ENCODE measurements at places on chromosomes 5 and 9.
A peak's percentile ranks its signal among the peaks of the same experiment; 100 is the strongest.

- no peak for DNase-seq
Observed at GRCh38 chr5:157915638-157916037, 56.7 kb upstream of the CLINT1 start.

DNA sequence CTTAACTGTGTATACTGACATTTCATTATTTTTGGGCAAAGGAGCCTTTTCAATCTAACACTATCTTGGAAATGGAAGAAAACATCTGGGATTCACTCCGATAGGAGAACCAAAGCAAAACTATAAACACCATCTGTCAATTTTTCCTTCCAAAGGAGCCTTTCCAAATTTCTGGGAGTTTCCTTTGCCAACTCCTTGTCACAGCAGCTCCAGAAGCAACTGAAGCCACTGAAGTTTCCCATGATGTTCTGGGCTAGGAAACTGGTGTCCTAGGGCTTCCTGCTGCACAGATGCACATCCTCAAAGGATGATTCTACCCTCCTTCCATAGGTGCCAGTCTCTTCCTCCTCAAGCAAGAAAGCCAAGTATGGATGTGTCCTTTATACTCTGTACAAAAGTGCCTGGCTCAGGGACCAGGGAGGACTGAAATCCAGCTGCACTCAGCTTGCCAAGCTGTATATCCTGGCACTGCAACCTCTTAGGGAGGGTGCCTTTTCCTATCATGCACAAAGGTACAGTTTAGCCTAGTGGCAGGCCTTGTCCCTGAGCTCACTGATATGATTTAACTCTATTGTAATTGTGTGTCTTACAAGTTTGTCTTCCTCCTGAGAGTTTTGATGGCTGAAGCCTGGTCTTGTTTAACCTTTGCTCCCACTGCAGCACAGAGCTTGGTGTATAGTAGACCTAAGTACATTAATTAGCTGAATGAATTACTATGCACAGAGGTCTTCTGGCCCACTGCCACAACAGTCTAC lies 8.4 kb upstream of the UBAP1 start:
- no peak for DNase-seq

- no peak for DNase-seq
Observed at GRCh38 chr5:1371218-1371971, 26.5 kb upstream of the CLPTM1L start.

DNA sequence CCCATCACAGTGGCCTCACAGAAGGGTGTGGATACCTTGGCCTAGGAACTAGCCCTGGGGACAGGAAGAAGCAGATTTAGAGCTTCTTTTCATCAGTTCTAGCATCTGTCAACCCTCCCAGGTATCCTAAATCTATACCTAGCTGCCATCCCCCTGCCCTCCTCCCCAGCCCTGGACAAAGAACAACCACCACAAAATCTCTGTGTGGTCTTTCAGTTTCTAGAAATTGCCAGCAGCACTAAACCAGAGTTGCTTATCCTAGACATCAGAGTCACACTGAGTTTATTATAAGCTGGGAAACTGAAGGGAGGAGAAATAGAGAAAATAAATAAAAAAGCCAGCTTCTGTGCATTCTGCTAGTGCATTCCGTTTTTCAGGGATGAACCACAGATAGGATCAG lies 14.6 kb downstream of the CCDC180 start:
- DNase-seq: no peak

GRCh38 chr5:56684159-56684558 lies 131.2 kb upstream of the MAP3K1 start:
- DNase-seq: no peak

DNA sequence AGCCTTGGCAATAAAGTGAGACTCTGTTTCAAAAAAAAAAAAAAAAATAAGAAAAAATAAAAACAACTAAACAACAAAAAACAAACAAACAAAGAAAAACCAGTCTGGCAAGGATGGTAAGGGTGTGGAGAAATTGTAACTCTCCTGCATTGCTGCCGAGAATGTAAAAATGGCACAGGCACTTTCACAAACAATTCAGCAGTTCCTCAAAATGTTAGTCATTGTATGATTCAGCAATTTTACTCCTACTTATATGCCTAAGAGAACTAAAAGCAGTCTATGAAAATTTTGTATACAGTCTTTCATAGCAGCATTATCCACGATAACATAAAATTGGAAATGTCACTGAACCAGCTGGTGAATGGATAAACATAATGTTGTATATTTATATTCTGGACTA lies 280.4 kb downstream of the CDH9 start:
- DNase-seq: no peak

DNA sequence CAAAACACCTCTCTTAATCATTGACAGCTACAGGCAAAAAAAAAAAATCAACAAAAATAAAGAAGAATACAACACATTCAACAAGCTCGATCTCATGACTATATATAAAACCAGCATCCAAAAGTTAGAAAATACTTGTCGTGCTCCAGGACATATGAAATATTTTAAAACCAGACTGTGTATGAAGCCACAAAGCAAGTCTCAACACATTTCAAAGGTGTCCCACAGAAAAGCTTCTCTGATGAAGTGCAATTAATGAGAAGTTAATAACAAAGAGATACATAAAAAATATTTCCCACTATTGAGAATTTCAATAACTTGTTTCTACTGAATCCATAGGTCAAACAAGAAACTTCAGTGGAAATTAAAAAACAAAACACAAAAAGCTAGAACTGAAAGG lies 178.7 kb downstream of the PLK2 start:
- DNase-seq: no peak

DNA sequence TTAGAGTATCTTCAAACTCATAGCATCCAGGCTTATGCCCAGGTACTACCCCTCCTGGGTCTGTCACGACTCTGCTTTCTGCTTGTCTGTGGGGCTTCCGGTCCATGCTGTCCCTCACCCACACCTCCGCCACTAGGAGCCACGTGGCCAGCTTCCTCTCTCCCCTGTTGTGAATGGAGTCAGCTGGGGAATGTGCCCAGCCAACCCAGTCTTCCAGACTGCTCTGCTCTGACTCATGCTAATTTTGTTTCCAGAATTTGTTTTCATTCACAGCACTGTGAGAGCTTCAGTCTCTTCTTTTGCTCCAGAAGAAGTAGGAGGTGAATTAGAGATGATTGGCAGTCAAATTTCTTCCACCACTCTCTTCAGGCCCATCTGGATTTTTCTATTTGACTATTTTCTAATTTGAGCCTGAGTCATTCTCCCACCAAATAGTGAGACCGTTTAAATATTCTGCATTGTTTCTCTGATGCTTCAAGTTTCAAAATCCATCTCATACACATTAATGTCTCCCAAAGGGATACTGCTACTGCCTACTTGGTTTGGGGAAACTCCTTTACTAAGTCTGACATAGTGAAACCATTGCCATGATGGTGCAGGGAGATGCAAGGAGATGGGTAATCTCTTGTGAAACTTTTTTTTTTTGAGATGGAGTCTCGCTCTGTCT lies 424.1 kb upstream of the KIF2A start:
- DNase-seq: no peak

GRCh38 chr5:92809855-92810465 lies 771.1 kb downstream of the NR2F1-AS1 start:
- no peak for DNase-seq

DNA sequence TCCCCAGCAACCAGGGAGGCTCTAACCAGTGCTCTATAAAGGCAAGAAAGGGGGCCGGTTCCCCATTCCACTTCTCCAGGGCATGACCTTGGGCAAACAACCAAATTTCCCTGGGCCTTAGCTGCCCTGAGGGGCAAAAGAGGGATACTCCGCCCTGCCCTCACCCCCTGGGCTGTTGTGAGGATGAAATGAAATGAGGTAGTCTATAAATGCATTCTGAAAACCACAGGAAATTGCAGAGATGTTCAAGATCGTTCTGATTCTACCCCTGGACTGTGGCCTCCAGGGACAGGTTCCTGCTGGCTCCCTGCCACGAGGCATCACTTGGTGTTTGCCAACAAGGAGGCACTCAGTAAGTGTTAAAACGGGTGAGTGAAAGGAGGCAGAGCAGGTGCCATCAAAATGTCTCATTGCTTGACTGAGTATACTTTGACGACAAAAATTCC lies 5.7 kb downstream of the RAPGEF1 start:
- DNase-seq: no peak

DNA sequence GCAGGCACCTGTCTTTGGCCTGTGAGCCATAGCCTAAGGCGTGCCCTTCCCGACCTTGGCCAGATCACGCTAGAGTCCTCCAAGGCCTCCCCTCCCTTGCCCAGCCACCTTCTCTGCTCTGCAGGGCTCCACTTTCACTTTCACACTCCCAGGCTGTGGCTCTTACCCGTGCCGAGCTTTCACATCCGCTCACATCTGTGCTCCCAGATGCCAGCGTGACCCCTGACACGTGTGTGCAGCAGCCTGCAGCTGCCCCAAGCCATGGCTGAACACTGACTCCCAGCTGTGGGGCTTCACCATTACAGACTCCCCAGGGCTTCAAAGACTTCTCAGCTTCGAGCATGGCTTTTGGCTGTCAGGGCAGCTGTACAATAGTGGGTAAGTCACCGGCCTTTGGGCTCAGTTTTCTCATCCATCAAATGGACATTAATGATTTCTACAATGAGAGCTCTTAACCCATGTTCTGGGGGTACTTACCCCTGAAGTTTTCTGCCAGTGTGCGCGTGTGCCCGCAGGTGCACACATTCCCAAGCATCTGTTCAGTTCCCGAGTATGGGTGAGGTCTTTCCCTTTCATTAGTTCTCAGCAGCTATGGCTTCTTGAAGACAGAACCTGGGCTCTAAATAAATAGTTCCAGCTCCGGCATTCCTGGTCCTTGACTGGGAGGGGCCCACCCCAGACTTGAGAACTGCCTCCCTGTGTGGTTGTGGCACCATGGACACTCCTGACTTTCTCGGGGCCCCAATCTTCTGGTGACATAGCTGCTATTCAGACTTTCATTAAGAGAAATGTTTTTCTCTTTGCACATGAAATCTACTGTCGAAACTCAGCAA lies 118.6 kb downstream of the RGS3 start:
- DNase-seq: peak; percentile 88

DNA sequence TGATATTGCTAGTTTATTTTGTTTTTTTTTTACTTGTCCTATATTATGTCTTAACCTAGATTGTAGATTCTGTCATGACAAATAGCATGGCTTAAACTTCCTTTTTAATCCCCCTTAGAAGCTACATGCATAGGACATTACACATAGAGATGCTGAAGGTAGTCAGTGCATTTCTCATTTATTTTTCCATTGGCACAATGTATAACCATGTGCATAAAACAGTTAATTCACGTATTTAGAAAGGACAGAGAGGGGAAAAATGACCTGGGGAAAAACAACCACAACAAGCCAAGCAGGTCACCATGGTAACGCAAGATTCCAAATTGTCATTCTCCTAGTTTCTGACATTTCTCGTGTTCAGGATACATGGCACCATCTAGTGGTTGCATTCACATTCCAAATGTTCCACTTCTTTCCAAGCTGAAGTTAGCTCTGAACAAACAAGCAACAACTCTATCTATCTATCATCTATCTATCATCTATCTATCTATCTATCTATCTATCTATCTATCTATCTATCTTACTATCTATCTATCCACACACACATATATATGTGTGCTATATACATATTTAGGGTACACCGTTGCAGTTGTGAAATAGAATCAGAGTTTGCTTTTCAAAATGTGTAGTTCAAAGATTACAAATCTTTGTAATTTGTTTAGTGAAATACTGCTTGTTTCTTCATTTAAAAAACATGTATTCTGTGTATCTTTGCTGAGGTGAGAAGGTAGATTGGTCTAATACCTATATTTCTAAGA lies 487.2 kb upstream of the ST8SIA4 start:
- no peak for DNase-seq

- no peak for DNase-seq
Observed at GRCh38 chr5:73729329-73729728, 103.3 kb downstream of the ARHGEF28 start.

GRCh38 chr5:76368941-76369340 lies 34.1 kb upstream of the IQGAP2 start:
- DNase-seq: no peak

DNA sequence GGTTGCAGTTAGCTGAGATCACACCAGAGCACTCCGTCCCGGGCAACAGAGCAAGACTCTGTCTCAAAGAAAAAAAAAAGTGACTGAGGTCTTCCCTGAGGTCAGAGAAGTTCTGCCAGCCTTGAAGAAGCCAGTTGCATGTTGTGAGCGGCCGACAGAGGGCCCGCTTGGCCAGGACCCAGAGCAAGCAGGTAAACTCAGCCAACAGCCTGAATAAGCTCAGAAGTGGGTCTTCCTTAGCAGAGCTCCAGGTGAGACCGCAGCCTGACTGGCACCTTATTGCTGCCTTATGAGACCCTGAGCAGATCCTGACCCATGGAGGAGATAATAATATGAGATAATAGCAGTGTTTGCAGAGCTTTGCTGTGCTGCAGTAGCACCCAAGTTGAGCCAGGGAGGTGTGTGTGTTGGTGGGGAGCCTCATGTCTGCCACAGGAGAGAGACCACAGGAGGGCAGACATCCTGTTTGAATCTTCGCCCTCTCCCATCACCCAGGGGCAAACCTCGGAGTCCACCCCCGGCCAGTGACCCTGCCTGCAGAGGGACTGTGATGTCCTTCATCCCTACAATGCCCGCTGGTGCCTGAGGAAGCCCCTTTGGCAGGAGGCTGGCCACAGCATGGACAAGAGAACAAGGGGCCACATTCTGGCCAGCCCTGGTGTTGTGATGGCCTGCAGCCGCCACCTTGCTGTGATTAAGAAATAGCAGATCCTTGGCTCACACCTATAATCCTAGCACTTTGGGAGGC lies 10.8 kb upstream of the BARX1 start:
- no peak for DNase-seq

GRCh38 chr5:7779019-7780005 lies 71.6 kb downstream of the CFAP90 start:
- no peak for DNase-seq

- no peak for DNase-seq
Observed at GRCh38 chr5:60829490-60830266, 14.4 kb downstream of the ELOVL7 start.

GRCh38 chr9:84490206-84490841 lies 149.8 kb upstream of the SLC28A3 start:
- DNase-seq: no peak

DNA sequence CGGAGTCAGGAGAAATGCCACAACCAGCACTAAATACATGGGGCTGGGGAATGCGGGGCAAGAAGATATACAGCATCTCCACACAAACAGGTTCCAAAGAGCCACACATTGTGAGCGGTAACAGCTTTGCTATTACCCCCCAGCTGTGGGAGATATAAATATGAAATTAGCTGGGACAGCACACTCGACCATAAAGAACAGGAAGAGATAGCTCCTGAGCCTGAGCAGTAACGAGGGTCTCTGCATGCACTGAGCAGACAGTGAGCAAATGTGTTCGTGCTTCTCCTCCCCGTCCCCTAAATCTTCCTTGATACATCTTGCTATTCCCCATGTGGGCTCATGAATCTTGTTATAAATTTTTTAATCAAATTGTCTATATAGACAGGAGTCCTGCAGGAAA lies 53.1 kb downstream of the ADAMTS2 start:
- no peak for DNase-seq

GRCh38 chr5:14420101-14420811 lies 161.3 kb upstream of the OTULINL start:
- DNase-seq: no peak

- no peak for DNase-seq
Observed at GRCh38 chr9:78835928-78836450, 539.1 kb downstream of the PSAT1 start.

All from hematopoietic multipotent progenitor cell treated with erythropoietin and hydrocortisone succinate and interleukin-3 and kit ligand, for 15 days (in vitro differentiated cells).